ENCODE measurements at places on chromosomes 7 and 10. TPM values are rescaled to one million over a fixed set of nuclear protein-coding genes. Genes with fewer than 3 reads are reported as not detected.

- peaks cover 8% of the 10 kb centered on the region for H3K4me1 ChIP-seq
- H3K4me3 ChIP-seq: no peak overlapping the region
- no peaks in the 10 kb centered on the region for H3K27me3 ChIP-seq
- DNase-seq: peak; percentile 37
Measured at GRCh38 chr10:131726076-131726880, 174.5 kb upstream of the PPP2R2D start.

DNA sequence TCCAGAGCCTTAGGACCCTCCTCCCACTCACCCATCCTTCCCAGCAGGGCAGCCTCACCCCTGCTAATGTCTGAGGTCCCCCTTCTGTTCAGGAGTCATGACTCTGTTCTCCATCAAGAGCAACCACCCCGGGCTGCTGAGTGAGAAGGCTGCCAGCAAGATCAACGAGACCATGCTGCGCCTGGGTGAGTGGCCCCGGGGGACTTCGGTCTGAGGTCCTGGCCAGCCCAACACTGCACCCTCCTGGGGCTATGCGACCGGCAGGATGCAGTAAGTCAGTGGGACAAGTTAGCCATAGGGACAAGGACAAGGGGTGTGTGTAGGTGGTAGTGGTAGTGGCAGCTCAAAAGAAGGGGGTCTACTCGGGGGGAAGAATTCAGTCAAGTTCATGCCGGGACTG is 16.2 kb upstream of the AHCYL2 start:
- no peak overlapping the region for H3K4me3 ChIP-seq
- DNase-seq: no peak
- peaks cover 28% of the 10 kb centered on the region for H3K4me1 ChIP-seq
- H3K27ac ChIP-seq: peak overlapping the region; percentile 34
- H3K27me3 ChIP-seq: no peaks in the 10 kb centered on the region

DNA sequence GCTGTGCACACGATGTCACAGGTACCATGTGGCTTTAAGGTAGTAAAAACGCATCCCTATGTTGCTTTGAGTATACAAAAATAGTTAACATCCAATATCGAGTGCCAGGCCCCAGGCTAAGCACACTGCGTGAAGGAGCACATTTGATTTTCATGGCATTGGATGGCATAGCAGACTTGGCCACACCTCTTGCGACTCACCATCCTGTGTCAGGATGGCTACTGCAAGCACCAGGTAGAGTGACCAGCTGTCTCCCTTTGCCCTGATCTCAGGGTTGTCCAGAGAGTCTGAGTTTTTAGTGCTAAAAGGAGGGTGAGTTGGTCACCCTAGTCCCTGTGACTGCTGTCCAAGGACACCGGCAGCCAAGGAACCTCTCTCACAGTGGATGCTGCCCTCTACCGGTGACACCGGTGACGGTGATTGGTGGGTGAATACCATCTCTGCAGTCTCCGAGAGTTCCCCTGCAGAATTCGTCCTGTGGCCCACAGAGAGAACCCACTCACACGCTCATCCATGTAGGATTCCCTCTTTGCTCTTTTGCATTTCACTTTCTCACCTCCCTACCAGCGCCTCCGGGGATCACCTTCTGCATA is 76.1 kb downstream of the BICC1 start:
- H3K27ac ChIP-seq: no peak overlapping the region
- no peaks in the 10 kb centered on the region for H3K36me3 ChIP-seq
- no peaks in the 10 kb centered on the region for H3K4me1 ChIP-seq
- H3K27me3 ChIP-seq: no peaks in the 10 kb centered on the region

DNA sequence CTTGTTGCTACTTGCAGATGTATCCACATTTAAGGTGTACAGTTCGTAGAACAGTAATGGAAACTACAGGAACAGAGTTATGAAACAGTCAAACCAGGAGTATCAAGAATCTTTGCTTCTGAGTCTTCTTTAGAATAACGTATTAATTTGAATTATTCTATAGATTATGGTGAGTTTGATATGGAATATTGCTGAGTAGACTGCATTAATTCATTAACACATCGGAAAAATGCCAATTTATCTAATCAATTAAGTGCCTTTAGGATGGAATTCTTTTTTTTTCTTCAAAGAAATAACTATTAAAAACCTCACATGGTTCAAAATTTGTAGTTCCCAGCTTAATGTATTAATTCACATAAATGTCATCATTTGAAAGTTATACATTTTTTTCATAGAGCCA is 3.8 kb downstream of the TFAM start:
- H3K36me3 ChIP-seq: peaks cover 25% of the 10 kb centered on the region
- no peak for DNase-seq
- no peaks in the 10 kb centered on the region for H3K27me3 ChIP-seq
- H3K4me1 ChIP-seq: peaks cover 7% of the 10 kb centered on the region
- H3K4me3 ChIP-seq: no peak overlapping the region
- H3K27ac ChIP-seq: no peak overlapping the region

Gene CFTR
- polyA plus RNA-seq: 1.6 TPM

GRCh38 chr10:49053053-49053997 is 62.0 kb downstream of the VSTM4 start:
- peaks cover 2% of the 10 kb centered on the region for H3K4me1 ChIP-seq
- no peak overlapping the region for H3K4me3 ChIP-seq
- no peaks in the 10 kb centered on the region for H3K27me3 ChIP-seq
- H3K27ac ChIP-seq: no peak overlapping the region
- DNase-seq: no peak
